Femur (tissue), 1 donor: ENCODE measurements at places on chromosomes 4 and X.
A peak's percentile ranks its signal among the peaks of the same experiment; 100 is the strongest.

DNA sequence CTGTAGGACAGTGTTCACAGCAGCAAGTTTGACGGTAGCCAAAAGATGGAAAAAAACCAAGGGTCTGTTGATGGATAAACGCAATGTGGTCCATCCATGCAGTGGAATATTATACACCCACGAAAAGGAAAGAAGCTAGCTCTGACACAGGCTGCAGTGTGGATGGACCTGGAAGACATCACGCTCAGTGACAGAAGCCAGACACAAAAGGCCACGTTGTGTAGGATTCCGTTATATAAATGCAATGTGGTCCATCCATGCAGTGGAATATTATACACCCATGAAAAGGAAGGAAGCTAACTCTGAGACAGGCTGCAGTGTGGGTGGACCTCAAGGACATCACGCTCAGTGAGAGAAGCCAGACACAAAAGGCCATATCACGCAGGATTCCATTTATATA lies 105.5 kb upstream of the SHOX start:
- no peak for DNase-seq

DNA sequence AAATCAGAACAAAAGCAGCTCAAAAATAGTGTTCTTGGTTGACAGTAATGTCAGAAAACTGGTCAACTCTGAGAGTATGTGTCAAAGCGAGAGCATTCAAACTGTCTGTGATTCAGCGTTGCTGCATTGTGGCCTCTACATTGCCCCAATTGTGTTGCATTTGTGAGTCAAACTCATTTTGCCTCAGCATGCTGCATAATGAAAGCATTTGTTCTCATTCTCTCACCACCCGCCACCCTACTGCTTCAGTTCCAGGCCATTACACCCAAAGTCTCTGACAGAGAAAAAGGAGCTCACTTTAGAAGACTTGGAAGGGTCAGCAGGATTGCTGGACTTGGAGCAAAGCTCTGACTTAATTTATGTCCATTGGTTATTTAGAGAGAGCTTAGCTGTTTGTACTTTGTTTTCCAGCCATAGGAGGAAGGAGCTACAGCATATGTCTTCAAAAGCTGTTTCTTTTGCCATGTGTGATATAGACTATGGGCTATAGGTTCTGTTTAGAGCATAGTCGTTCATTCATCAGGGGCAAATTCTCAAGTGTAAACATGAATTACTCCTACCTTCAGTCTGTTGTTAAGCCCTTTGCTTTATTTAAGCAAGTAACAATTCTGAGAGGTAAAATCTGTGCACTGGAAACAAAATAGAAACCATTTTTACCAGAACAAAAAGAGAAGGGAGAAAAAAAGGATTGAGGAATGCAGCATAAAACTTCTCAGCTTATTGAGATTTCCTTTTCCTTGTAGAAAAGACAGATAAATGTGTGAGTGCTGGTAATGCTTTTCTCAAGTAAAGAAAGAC lies 153.4 kb upstream of the ANK2 start:
- peak; percentile 40 for DNase-seq

DNA sequence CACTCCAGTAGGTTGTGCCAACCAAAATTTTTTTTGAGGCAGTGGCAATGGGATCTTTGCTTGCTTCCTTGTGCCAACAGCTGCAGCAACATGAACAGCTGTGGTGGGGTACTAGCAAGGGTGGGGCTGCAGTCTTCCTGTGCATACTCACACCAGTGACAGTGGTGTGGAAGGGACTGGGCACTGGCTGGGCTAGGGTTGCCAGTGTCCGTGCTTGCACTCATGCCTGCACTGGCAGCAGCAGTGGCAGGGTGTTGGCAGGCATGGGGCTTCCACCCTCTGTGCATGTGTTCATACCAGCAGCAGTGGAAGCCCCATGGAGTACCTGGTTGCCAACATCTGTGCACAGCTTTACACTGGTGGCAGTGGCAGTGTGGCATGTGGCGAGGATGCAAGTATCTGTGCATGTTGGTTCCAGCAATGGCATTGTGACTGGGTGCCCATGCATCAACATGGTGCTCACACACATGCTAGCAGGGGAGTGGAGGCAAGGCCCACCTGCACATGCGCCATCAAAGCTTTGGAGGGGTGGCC lies 1312.6 kb downstream of the PCDH18 start:
- DNase-seq = no peak

DNA sequence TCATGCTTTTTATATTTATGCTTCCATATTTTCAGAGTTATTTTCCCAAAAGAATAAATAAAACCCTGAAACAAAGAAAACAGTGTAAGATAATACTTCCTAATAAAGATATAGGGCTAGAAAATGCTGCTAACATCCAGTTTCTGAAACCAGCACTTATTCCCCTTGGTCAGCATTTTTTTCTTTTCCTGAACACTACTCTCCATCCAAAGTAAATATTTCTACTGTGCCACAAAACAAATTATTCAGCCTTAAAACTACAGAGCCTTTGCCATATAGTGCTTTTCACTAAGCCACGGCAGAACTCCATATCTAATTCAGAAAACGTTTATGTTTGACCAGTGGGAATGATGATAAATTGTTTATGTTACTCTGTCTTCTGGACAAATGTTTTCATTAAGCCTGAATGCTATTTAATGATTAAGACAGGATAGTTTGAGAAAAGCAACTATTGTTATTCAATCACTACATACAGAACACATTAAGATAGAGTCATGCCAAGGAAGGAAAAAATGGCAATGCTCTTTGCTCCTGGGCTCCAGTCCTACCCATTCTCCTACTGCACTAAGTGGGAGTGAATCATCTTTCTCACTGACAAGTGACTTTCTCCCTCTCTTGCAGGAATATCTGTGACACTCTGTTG lies 723.9 kb downstream of the FAT4 start:
- no peak for DNase-seq

GRCh38 chr4:5753766-5754528 lies 42.9 kb downstream of the EVC start:
- DNase-seq = no peak

DNA sequence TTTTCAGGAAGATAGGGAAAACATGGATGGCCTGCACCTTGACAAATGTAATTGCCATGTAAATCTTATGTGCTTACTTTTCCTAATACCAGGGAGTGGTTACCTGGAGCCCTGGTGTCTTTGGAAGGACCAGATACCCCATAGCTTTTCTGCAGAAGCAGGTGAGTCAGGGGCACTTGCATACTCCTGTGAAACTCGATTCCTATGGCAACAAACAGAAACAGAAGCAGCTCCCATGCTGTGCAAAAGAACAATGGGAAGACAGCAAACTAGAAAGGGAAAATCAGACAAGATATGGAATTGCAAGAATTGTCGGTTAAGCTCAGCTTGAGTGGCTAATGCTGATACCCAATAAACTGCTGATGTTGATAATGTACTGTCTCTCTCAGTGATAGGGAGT lies 117.4 kb upstream of the AFF2 start:
- no peak for DNase-seq

DNA sequence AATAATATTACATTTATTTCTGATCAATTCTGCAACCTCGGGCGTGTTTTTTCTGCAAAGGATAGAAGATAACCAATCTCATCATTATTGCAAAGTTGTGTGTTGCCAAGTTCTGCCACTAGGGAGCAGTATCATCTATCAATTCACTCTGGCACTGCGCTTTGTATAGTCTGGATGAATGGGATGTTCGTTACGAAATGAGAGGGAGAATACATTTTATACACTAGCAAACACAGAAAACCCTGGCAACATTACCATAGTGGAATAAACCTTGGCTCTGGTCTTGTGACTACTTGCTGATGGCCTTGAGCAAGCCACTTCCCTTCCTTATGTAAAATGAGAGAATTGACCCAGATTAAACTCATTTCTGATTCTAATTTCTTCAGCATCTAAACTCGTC lies 97.5 kb upstream of the ZNF518B start:
- peak; percentile 51 for DNase-seq

GRCh38 chr4:8143392-8144140 lies 15.0 kb downstream of the ABLIM2 start:
- DNase-seq = no peak

DNA sequence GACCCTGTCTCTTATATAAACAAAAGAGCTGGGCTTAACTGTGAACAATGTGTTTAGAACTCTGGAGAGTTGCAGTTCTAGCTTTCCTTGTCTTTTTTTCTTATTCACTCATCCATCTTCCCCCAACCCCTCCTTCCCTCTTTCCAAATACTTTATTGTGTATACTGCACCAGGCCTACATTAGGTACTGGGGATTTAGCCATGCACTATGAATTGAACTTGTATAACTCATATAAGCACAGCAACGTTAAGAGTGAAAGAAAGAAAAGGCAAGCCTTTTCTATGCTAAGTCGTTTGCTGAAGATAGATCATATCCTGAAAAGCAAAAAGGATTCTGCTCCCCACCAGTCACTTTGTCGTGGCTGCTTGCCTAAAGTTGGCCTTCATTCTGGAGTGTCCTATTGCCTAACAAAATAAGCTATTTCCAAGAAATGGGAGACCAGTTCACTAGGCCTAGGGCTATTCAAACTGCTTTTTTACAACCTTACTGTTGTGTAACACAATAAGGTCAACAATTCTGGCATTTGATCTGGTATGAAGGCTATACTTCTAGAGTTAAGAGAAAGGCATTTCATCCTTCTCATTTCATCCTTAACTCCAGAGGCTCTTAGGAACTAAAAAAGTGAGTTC lies 32.2 kb downstream of the CCNI start:
- DNase-seq = no peak

- DNase-seq = no peak
Observed at GRCh38 chr4:87856816-87857215, 24.0 kb downstream of the MEPE start.

- no peak for DNase-seq
Observed at GRCh38 chr4:11287055-11287454, 141.6 kb downstream of the HS3ST1 start.

- no peak for DNase-seq
Observed at GRCh38 chr4:57424232-57424897, 314.2 kb upstream of the IGFBP7 start.

- no peak for DNase-seq
Observed at GRCh38 chr4:39274503-39274902, 91.7 kb downstream of the RFC1 start.

DNA sequence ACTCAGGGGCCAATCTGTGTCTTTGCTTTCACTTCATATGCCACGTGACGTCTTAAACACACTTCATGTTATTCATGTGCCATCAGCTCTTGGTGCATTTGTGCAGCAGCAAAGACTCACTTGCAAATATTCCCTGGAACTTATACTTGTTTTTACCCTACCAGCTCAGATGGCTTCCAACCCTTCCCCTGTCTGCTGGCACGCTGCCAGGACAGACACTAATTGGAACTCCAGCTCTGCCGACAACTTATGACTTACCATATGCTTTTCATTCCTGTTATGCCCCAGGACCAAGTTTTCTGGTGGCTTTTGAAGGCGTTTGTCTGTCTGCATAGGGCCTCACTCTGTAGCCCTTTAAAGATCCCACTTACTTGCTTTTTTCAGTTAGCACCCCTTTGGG lies 261.7 kb upstream of the GNPDA2 start:
- DNase-seq = no peak

GRCh38 chrX:24513416-24513815 lies 48.3 kb downstream of the PDK3 start:
- no peak for DNase-seq

DNA sequence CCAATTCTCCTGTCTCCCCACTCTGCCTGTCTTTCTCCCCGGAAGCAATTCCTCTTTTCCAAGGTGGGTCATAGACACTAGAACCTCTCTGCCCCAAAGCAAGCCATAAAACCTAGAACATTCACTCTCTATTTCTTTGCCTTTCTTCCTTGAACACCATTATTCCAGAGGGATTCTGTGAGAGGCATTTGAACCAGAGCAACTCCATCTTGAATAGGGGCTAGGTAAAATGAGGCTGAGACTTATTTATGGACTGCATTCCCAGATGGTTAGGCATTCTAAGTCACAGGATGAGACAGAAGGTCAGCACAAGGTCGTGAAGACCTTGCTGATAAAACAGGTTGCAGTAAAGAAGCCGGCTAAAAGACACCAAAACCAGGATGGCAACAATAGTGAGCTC lies 13.7 kb upstream of the GPAT3 start:
- no peak for DNase-seq

DNA sequence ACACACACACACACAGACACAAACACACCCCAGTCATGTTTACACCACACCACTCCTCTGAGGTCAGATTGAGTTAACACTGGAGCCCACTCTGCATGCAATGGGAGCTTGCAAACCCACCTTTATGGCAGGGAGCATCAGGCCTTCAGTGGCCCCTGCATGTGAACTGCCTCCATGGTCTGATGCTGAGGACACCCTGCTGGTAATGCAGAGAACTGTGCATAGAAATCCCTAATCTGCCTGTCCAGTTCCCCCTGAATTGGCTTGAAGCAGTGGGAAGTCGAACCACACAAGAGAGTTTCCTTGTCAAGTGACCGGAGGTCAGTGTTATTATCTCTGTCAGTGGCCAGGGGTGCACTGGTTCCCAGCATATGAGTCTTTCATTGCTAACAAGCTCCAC lies 59.8 kb downstream of the ANOS1 start:
- no peak for DNase-seq

DNA sequence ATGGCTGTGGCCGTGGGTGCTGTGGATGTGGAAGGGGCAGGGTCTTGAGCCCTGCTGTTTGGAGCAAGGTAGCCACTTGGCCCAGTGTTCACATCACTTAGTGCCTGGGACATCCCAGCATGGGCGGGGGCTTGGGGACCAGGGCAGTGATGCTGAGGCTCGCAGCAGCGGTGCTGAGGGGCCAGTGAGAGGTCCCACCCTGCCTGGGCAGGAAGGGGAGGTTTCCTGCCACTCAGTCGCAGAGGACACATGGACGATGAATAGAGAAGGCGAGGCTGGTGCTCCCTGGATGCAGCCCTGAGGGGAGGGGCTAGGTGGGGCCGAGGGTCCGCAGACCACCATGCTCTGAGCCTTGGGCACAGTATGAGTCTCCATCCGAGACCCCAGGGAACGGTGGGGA lies 25.7 kb downstream of the DOK7 start:
- no peak for DNase-seq

DNA sequence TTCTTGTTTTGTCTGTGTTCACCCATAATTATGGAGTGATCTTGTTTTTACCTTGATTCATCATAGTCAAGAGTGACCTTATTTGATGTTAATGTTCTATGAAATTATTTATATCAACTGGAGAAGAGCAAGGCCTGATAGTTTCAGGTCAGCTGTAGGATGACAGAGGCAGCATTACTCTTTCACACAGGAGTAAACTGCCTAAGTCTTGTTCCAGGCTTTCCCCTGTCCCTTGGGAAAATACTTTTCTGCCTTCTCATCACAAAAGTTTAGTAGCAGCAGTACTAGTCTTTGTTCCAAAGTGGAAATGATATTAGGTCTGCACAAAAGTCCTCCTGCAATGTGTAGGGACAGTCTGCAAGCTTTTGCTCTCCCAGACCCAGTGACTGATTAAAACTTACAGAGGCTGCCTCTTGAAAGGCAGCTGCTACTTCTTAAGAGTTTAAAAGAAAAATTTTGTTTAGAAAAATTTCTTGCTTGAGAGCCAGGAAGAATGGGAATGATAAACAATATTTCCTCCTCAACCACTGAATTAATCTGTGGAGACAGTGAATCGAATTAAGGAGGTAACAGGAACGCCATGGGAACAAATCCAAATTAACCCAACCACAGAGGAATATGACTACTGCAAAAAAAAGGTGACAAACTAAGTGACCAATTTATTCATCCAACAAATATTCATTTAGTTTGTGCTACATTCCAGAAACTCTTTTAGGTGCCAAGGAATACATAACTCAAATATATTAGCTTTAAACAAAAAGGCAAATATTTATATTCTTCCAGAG lies 991.4 kb upstream of the PABPC4L start:
- DNase-seq = no peak
